ENCODE measurements at places on chromosomes 4 and X. TPM values are rescaled to one million over a fixed set of nuclear protein-coding genes. Genes with fewer than 3 reads are reported as not detected.

GRCh38 chrX:72477781-72478181, 94.9 kb downstream of the HDAC8 start:
- peaks cover 9% of the 10 kb centered on the region for H3K36me3 ChIP-seq
- no peaks in the 10 kb centered on the region for H3K4me1 ChIP-seq
- H3K27ac ChIP-seq = no peak overlapping the region
- no peak overlapping the region for H3K4me3 ChIP-seq
- DNase-seq = no peak
- no peaks in the 10 kb centered on the region for H3K27me3 ChIP-seq

DNA sequence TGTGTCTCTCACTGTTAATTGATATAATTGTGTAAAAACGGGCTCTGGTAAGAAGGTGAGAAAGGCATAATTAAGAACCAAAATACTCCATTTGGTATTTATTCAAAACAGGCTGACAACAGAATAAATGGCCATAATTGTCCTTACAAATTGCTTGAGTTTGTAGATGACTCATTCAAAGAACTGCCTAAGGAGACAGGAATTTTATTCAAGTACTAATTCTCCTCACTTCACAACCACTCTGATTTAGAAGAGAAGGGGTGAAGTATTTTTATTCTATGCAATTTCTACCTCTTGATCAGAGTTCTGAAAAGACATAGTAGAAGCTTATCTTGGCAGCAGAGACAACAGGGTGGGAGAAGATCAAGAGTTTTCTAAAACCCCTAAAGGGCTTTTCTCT, 43.1 kb downstream of the ATP11C start:
- peaks cover 10% of the 10 kb centered on the region for H3K36me3 ChIP-seq
- H3K27ac ChIP-seq = no peak overlapping the region
- no peaks in the 10 kb centered on the region for H3K27me3 ChIP-seq
- no peak overlapping the region for H3K4me3 ChIP-seq

The SSX4 gene
- not detected for total RNA-seq

The TET2 gene
- 35.0 TPM for total RNA-seq
